Gastroesophageal sphincter (tissue), 4 donors: ENCODE measurements at places on chromosomes 3 and 15.

- no peak for ATAC-seq
Measured at GRCh38 chr15:87744815-87745214, 511.7 kb downstream of the NTRK3 start.

GRCh38 chr15:68175526-68175925 lies 29.6 kb downstream of the CALML4 start:
- no peak for ATAC-seq

GRCh38 chr3:197424266-197424665 lies 125.9 kb upstream of the DLG1 start:
- no peak for ATAC-seq

- ATAC-seq: peak; percentile 59
Measured at GRCh38 chr3:188954590-188955208, 217.1 kb upstream of the TPRG1 start.

- no peak for ATAC-seq
Measured at GRCh38 chr15:36401586-36401966, 177.8 kb upstream of the CDIN1 start.
